ENCODE measurements at places on chromosomes 1 and 21. TPM values are rescaled to one million over a fixed set of nuclear protein-coding genes. Genes with fewer than 3 reads are reported as not detected.
A peak's percentile ranks its signal among the peaks of the same experiment; 100 is the strongest.

PRELP gene
- total RNA-seq, result 24.5 TPM

DYNLT4 gene
- total RNA-seq, result 1.2 TPM

HES2 gene
- total RNA-seq, result 1.3 TPM

VANGL1 gene
- 12.3 TPM for total RNA-seq

EDARADD gene
- total RNA-seq, result 0.82 TPM

MTARC1 gene
- 11.0 TPM for total RNA-seq

DNA sequence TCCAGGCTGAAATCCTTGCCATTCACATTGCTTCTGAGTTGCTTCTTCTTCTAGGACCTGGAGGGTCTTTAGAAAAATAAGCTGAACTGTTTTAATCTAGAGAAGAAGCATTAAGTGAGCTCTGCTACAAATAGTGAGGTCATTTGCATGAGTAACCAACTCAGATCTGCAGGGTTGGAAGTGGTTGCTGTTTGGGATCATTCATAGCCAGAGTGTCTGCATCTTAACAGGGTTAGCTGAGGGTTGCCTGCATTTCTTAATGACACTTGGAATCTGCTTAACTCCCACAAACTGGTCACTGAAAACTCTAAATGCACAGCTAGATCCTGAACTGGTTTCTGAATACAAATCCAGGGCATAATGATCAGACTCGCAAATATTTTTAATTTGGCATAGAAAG lies 9.9 kb downstream of the CNIH3 start:
- no peak for DNase-seq

GRCh38 chr1:221137666-221138065 lies 258.4 kb downstream of the HLX start:
- no peak for DNase-seq

DNA sequence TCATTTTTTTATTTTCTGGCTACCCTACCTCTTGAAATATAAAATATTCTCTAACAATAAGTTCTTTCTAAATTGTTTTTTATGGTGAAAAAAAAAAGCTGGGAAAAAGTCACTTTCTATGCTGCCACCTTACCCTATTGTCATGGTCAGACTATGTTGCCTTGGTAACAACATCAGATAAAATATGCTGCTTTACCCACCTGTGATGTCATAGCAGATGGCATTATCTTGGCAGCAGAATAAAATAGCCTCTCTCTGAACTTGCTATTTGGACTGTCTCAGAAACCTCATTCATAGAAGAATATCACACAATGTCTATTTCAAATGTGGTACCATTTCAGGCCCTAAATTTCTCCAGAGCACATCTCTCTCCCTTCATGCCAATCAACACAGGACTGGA lies 69.6 kb upstream of the SGIP1 start:
- DNase-seq, result no peak

GRCh38 chr1:28855469-28855951 lies 43.5 kb downstream of the OPRD1 start:
- peak; percentile 46 for DNase-seq

DNA sequence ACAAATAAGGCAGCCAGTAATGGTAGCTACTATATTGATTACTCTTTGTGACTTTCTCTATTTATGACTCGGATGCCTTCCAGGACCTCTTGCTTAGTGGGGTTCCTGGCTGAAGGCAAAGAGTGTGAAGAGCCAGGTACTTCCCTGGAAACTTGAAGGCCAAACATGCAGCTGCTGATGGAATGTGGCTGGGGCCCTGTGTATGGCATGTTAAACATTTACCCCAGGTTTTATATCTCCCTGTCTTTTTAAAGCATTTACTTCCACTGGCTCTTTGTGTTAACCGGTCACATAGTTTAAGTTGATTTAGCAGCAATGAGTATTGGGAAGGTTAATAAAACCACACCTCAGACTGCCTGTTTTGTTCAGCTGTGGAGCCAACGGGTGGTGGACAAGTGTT lies 45.7 kb upstream of the PAXBP1 start:
- DNase-seq, result peak; percentile 57

DNA sequence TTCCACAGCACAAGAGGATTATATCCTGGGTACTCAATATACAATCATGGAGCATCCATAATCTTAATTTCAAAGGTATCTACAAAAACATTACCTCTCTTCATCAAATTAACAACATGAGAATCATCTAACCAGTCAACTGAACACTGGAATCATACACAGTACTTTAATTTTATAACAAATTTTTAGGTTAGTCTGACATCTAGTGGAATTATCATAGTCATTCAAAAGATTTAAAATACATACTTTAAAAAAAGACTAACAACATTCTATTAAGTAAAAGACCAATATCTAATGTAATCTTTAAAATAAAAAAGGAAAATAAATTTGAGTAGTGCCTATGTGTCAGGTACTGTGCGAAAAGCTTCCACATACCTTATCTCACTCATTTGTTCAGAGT lies 16.8 kb upstream of the SH3GLB1 start:
- DNase-seq, result no peak

DNA sequence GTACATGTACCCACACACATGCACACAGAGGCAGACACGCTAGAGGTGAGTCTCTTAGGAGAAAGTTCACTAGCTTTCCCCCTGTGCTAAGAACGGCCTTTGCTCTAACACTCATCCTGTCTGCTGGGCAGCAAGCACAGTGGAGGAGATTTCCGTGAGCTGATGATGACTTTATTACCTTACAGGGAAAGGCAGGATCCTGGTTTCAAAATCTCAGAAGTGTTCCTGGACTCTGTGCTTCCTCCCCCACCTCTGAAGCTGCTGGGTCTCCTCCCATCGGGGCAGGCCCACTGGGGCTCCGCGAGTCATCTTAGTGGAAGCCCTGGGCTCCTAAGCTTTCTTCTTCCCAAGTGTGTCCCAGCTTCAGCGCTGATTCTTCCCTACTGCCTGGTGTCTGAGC lies 2.7 kb downstream of the FAM3B start:
- no peak for DNase-seq

GRCh38 chr1:23701310-23701709 lies 9.7 kb downstream of the RPL11 start:
- no peak for DNase-seq

GRCh38 chr1:85042413-85042812 lies 5.9 kb downstream of the MCOLN3 start:
- no peak for DNase-seq
